T-helper 2 cell (primary cell): ENCODE measurements at places on chromosomes 7 and 10.

DNA sequence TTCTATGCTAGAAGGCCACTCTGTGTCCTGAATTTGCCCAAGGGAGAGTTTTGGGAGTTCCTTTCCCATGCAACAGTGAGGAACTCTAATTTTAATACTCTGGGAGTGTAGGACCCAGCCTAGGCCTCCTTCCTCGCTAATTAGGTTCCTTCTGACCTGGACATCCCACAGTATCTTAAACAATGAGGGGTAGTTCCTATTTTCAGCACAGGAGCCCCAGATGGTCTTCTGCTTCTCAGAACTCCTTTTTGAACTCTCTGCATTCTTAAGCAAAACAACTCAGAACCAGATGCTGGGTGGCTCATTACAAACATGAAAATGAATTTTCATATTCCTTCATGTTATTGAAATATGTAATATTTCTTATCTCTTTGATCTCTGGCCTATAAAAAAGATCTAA lies 116.9 kb downstream of the LRMDA start:
- DNase-seq, result no peak

DNA sequence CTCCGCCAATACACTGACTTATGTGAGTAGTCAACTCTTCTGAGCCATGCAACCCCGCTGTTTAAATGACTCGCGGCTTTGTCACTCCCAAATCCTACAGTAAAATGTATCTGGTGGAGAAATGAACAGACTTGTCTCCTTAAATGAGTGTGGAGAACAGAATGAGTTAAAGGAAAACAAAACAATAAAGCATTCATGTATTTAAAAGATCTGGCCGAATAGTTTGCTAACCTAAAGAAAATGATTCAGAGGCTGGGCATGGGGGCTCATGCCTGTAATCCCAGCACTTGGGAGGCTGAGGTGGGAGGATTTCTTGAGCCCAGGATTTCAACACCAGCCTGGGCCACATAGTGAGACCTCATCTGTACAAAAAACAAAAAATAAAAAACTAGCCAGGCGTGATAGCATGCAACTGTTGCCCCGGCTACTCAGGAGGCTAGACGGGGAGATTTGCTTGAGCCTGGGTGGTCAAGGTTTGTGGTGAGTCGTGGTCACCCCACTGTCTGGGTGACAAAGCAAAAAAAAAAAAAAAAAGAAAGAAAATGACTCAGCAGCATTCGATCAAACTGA lies 86.5 kb upstream of the PFKP start:
- no peak for DNase-seq

DNA sequence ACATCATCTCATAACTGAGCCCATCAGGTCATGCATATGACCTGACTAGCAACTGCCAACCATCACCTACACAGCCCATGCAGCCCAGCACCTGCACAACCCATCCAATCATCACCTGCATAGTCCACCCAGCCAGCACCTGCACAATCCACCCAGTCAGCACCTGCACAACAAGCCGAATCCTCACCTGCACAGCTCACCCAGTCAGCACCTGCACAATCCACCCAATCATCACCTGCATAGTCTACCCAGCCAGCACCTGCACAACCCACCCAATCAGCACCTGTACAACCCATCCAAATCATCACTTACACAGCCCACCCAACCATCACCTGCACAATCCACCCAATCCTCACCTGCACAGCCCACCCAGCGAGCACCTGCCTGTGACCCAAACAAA lies 33.4 kb upstream of the WDFY4 start:
- no peak for DNase-seq

- no peak for DNase-seq
These were observed 51.8 kb upstream of the CHST3 start for GRCh38 chr10:71912431-71912830.

GRCh38 chr7:80374321-80374720 lies 137.5 kb downstream of the GNAT3 start:
- DNase-seq, result no peak

GRCh38 chr10:90526721-90527120 lies 331.1 kb downstream of the HTR7 start:
- no peak for DNase-seq

DNA sequence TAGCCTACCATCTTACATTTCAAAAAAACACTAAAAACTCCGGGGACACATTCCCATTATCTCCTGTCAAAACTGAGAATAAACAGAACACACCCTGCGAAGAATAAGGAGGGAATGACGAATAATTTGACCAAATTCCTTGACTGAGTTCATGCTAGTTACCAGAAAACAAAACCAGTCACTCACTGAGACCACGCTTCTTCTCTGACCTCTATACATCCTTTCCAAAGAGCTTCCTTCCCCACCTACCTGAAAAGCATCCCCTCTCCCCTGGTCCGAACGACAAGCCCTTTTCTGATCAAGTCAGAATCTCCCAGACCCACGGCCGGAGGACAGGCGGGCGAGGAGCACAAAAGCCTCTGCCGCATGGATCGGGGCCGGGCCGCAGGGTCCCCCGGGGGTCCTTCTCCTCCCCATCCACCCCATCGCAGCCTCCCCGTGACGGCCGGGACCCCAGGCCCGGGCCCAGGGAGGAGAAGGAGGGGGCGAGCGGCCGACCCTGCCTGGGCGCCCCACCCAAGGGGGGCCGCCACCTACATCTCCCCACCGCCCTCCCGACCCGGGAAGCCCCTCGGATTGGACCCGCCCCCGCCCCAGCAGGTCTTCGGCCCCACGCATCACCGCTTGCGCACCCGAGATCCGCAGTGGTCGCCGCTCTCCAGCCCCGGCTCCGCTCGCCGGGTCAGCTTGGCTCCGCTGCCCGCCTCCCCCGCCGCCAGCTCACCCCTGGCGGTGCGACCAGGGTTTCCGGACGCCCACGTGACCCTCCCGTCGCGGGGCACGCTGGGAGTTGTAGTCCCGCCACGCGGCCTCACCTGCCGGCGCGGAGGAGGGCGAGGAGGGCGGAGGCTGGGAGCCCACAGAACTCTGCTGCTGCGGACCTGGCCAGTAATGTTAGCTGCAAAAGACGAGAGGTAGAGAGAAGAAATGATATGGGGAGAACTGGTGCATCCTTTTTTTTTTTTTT lies at the start of gene SLC37A3:
Gene SLC37A3, minus strand, starts transcription at position 747 of the 967 bp plus-strand sequence. CDS start 16,004 bp downstream, outside the sequence.
- DNase-seq, result peak; percentile 84

DNA sequence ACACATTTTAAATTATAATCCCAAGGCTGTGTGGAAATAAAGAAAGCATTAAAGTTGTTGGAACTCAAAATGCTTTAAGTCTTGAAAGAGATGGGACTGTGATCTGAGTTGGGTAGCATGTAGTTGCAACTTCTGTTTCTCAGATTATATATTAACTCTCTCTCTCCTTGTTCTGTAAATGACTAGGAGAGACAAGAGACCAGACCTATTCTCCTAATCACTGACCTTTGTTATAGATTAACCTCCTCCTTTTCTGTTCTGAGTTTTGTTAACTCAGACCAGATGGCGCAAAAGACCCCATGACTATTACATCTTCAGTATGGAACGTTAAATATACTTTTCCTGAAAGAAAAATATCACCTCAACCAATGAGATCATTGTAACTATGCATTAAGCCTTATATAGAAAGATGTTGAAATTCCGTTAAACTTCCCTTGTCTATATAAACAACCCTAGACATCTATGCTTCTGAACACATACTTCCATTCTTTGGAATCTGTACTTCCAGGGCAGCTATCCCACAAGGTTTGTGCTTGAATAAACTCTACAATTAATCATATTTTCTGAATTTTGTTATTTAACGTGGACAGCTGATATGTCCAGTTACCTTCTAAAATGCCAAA lies 143.5 kb upstream of the TRIM24 start:
- no peak for DNase-seq

DNA sequence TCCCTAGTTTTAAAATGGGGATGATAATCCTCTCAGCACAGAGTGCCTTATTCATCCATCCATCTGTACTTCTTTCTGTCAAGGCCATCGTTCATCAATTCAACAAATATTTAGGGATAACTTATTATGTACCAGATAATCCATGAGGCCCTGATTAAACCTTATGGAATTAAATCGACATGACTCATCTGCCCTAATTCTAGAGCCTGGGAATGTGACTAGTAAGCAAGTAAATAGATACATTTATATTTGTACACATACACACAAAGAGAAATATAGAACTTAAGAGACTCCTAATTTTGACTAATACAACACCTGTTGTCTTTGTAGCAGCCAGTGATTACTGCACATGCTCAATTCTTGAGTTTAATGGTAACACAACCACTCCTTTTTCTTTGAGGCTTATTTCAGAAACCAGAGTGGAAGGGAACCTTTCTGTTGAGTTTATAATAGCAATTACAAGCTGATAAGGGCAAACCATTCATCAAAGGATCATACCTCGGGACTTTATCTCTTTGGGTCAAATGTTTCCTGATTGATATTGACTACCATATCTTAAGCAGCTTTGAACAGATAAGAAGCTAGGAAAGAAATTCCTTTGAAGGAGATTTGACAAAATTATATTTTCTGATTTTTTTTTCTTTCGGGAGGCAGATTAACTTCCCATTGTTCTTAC lies 122.7 kb downstream of the ARID5B start:
- no peak for DNase-seq

DNA sequence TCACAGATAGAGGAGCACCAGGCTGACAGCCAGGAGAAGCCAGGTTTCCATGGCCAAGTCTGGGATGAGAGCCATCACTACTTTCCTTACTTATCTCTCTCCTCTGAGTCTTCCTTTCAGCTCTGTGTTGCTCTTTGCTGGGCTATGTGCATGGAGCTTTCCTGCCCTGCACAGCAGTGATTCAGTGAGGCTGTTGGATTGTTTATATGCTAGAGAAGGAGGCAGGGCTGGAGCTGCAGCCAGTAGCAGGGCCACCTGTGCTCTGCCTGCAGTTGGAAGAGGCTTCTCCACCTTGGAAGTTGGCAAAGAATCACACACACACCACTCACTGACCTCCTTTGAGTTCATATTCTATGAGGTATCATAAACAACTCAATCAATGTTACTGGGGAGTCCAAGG lies at the start of gene CYP3A4:
Gene CYP3A4, minus strand, starts transcription at position 178 of the 400 bp plus-strand sequence. Its CDS starts 103 bp downstream, at position 75.
- DNase-seq, result no peak

DNA sequence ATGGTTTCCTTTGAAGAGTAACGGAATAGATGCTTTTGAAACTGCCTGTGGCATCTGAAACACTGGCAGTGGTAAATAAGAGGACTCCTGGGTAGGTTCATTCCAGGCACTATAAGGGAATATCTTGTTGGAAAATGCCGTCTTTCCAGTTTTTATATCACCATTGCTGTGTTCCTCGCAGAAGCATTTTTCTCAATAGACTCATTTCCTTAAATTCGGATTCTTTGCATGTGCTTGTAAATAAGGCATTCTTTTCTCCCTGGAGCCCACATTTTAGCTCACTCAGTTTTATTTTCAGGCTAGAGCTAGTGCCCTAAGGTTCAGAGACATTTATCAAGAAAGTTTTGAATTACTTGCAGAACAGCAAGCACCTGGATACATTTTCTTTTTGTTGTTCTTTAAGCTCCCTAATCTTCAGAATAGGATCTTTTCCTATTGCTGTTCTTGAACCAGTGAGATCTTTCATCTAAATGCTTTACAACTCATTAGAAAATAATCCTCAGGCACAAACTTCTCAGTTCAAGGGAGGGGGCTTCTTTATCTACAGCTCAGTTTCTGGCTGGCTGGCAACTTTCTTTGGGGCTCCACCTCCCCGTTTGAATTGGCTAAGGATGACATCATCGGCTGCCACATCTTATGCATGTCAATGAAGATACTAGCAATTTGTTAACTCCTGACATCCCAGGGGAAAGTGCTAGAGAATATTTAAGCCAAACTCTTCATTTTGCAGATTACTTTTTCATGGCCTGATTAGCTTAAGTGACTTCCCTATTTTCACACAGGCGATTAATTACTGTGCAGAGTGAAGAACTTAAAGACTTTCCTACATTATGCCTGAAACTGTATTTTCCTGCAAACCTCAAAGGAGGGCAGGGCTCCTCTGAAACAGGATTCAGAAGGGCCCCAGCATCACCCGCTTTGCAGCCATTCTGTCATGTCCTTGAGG lies 133.7 kb upstream of the RSU1 start:
- no peak for DNase-seq
